Kidney glomerular epithelial cell (primary cell): ENCODE measurements at places on chromosomes 1 and 21.

- no peak for DNase-seq
Measured at GRCh38 chr1:27332536-27333281, 9.1 kb upstream of the SYTL1 start.

GRCh38 chr1:193406901-193407300 is 220.5 kb upstream of the B3GALT2 start:
- DNase-seq = peak; percentile 79

DNA sequence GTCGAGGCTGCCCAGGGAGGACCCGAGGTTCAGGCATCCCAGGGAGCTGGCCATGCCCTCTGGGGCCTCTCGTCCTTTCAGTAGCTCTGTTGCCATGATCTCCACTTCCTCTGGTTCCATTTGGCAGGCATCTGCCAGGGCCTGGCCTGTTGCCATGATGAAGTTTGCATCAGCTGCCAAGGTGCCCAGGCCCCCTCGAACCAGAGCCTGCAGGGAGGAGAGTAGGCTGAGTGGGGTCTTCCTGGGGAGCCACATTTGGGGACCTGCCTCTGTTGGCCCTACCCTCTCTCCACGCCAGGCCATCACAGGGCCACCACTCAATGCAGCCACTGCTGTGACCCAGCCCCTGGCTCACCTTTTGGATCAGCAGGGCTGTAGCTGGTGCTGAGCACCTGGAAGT is 16.4 kb upstream of the KIF21B start:
- no peak for DNase-seq

GRCh38 chr21:42158846-42159245 is 60.1 kb upstream of the ABCG1 start:
- no peak for DNase-seq

- peak; percentile 18 for DNase-seq
Measured at GRCh38 chr1:65189576-65190115, 41.6 kb downstream of the AK4 start.

- DNase-seq = no peak
Measured at GRCh38 chr1:172948457-172948856, 102.3 kb downstream of the TNFSF18 start.

GRCh38 chr1:28160782-28161266 is 15.7 kb downstream of the PTAFR start:
- peak; percentile 30 for DNase-seq
